ENCODE measurements at places on chromosomes 4 and X.

DNA sequence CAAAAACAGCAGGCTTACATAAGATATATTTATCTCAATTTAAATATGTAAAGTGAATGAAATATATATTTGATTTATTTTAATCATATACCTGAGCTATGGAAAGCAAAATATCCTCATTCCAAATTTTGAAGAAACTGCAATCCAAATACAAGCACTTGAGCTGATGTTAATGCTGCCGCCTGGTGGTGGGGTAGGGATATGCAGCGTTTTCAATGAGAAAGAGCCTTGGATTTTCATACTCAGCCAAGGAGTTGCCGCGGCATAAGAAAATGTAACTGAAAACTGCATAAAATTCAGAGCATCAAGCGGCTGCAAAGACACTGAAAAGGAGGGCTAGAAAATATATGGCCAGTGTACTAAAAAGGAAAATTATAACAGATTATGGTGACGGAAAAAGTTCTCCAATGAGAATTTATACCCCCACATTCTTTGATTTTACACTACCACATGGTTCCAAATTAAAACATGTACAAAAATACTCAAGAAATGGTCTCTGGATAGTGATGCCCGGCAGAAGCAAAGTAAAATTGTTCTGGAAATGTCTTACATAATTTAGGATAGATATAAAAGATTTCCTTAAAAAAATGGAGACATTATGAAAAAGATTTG lies 660.3 kb upstream of the PITX2 start:
- peak; percentile 35 for DNase-seq

DNA sequence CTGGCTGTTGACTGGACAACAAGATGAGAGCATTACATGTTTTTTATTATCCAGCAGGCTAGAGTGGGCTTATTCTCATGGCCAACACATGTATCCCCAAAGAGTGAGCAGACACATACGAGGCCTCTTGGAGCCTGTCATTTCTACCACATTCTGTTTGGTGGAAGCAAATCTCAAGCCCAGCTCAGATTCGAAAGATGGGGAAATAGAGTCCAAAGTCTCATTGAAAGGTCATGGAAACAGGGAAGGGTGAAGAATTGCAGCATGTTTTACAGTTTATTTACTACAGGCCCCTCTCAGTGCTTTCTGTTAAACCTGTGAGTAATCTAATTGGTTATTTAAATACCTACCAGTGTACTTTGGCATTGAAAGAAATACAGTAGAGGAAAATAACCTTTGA lies 108.6 kb downstream of the FRAS1 start:
- DNase-seq: no peak

DNA sequence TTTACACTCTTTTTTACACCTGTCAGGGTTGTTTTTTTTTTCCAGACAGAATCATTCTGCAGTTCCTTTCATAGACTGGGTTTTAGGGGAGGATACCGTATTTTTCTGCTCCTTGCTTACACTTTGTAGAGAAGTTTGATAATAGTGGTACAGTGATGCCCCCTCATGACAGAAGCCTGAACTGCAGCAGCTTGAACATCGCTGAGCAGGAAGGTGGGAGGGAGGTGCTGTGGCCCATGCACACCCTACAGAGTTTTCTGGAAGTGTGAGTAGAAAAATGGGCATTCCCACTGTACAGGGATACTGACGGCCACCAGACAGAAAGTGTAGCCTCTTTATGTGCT lies 54.5 kb downstream of the RAB40A start:
- peak; percentile 68 for DNase-seq

DNA sequence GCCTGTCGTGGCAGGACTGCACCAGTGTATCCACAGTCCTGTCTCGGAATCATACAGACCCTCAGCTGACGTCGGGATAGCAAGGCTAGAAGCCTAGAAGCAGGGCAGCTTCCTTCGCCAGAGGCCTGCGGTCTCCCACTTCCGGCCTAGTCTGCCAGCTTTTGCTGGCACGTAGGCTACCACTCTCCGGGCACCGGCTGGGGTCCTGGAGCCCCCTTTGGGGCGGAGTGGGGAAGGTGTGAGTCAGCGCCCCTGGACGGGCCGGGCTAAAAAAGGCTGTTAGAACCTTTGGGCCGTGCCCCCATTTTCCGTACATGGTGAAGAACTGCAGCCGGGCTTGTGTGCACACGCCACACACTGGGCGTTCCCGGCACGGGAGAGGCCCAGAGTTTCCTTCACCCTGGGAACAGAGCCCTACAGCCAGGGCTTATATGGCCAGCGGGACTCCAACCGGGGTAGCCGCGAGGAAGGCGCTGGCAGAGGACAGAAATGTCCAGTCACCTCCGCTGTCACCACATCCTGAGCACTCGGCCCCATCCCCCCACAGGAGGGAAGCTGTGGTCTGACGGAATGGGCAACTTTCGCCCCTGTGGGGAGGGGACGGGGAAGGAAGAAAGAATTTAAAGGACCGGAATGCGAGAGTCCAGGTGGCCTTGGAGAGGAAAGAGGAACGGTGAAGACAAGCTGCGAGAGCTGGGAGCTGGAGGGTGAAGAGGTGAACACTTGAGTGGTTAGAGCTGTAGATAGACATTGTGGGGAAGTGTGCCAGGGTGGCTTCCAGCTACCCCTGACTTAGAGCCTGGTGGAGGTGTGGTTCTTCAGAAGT lies 4.6 kb downstream of the MAGIX start:
- DNase-seq: peak; percentile 70

GRCh38 chr4:19748519-19749479 lies 502.9 kb upstream of the SLIT2 start:
- DNase-seq: no peak

DNA sequence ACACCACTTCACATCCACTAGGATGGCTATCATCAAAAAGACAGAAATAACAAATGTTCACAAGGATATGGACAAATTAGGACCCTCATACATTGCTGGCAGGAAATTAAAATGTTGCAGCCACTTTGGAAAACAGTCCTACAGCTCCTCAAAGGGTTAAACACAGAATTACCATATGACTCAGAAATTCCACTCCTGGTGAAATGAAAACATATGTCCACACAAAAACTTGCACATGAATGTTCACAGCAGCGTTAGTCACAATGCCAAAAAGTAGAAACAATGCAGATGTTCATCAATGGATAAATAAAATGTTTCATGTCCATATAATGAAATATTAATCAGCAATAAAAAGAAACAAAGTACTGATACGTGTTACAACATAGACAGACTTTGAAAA lies 15.1 kb downstream of the S100G start:
- DNase-seq: no peak

DNA sequence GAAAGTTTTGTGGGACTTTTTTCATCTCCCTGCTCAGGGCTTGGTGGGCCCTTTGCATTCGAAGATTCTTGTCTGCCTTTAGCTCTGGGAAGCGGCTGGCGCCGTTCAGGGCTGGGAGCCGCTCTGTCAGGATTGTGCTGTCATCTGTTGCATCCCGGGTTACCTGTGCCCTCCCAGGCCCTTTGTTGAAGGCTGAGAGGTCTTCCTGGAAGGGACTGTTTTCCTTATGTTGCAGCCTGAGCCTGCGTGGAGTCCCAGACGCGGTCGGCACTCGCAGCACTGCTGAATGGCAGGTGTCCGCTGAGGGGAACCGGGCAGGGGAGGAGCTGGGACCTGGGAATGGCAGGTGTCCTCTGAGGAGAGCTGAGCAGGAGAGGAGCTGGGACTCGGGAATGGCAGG lies 15.9 kb downstream of the RGS12 start:
- no peak for DNase-seq

GRCh38 chr4:152028131-152028530 lies 267.3 kb upstream of the GATB start:
- DNase-seq: no peak

Data from hematopoietic multipotent progenitor cell treated with erythropoietin and hydrocortisone succinate and interleukin-3 and kit ligand, for 15 days (in vitro differentiated cells).